Activated CD4-positive, alpha-beta T cell treated with anti-CD3 and anti-CD28 coated beads, Interleukin-2, amount 50 U/mL, for 1 hour (primary cell): ENCODE measurements at places on chromosomes 12 and 14.

DNA sequence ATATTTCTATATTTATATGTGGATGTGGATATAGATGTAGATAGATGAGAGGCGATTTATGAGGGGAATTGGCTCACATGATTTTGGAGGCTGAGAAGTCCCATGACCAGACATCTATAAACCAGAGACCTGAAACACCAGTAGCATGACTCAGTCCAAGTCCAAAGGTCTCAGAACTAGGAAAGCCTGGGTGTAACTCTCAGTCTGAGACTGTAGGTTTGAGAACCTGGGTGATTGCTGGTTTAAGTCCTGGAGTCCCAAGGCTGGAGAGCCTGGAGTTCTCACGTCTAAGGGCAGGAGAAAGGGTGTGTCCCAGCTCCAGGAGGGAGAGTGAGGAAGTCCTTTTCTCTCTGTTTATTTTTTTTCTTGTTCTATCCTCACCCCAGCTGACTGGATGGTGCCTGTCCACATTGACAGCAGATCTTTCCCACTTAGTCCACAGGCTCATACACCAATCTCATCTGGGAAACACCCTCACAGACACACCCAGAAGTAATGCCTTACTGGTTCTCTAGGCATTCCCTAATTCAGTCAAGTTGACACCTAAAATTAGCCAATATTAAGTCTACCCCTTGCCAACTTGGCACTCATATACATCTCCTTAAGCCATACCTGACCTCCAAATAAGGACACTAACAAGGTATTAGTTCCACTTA lies 45.4 kb downstream of the EMP1 start:
- no peak for DNase-seq

DNA sequence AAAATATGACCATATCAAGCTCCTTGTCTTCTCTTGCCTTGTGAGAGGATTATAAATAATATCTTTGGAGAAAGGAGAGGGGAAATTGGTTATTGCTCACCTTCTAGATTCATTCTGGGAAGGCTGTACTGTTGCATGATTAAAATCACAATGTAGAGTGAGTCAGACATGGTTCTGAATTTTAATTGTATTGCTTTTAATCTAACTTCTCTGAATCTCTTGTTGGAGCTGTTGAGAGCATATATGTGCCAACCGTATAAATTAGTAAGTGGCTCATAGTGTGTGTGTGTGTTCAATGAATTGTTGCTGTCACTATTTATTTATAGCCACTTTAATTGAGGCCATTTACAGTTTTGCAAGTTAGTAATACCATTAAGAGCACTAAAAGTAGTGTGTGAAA lies 56.1 kb downstream of the KCNJ8 start:
- no peak for DNase-seq

DNA sequence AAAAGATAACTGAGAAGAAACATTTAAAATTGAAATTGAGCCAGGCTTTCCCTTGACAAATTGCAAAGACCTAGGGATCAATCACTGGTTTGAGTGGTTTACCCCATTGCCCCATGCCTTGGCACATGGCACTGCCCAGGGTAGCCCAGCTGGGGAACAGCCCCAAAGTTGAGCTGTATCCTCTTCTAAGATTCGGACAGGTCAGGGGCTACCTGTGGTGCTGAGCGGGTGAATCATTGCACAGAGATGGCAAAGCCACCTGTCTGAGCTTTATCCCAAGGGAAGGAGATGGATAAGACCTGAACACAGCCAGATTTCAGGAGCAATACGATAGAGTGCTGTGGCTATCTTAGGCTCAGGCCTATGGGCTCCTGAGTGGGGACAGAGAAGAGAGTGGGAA lies 7.0 kb downstream of the IFI27L2 start:
- DNase-seq, result no peak

GRCh38 chr12:113115455-113116126 lies 20.0 kb downstream of the RASAL1 start:
- DNase-seq, result no peak

DNA sequence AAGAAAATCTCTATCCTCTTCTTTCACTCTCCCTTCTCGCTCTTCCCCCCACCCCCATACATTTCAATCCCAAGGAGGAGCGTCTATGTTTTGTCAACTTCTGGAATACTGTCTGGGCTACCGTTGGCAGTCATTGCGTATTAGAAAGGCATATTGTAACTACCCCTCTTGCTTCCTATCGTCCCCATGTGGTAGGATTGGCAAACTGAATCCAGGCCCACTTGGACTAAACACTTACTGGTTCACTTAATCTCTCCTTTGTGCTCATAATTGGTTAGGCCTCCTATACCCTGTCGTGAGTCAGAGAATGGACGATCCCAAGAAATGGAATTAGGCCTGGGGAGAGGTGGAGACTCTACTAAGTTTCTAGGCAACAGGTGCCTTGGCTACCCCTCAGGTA lies 68.8 kb upstream of the SLC8A3 start:
- DNase-seq, result no peak

DNA sequence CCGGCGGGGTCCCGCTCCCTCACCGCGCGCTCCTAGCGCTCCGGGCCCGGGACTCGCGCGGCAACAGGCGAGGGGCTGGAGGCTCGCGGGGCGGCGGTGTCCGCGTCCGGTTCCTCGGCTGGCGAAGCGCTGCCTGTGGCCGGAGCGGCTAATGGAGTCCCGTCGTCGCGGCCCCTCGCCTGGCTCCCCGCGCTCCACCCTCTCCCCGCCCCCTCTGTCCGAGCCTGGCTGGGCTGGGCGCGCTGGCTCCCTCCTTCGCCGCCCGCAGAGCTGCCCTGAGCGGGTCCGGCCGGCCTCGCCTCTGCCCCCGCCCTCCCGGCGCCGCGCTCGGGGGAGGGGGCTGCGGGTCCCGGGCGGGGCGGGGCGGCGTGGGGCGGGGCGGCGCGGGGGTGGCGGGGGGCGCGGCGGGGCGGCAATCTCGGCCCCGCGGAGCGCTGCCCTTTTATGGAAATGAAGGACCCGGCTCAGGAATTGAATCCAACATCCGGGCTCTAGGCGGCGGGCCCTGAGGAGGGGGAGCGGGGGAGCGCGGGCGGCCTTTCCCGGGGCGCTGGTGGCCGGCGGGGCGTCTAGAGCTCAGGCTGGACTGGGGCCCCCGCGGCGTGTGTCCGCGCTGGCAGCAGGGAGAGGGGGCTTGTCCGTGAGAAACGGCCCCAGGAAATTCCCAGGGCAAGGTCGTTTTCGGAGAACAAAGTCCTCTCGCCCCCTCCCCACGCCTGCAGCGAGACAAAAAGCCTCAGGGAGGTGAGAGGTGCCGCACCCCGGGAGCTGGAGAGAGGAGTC lies at the start of gene FERMT2:
Gene FERMT2 (minus strand): TSS at position 153 of the 783 bp plus-strand sequence. CDS start 482 bp downstream, outside the sequence.
- no peak for DNase-seq

- no peak for DNase-seq
Measured at GRCh38 chr12:79766705-79767464, 76.1 kb upstream of the PAWR start.

GRCh38 chr12:53561590-53561953 lies 54.3 kb upstream of the NPFF start:
- DNase-seq, result no peak
